ENCODE measurements at places on chromosomes 1 and 21.

DNA sequence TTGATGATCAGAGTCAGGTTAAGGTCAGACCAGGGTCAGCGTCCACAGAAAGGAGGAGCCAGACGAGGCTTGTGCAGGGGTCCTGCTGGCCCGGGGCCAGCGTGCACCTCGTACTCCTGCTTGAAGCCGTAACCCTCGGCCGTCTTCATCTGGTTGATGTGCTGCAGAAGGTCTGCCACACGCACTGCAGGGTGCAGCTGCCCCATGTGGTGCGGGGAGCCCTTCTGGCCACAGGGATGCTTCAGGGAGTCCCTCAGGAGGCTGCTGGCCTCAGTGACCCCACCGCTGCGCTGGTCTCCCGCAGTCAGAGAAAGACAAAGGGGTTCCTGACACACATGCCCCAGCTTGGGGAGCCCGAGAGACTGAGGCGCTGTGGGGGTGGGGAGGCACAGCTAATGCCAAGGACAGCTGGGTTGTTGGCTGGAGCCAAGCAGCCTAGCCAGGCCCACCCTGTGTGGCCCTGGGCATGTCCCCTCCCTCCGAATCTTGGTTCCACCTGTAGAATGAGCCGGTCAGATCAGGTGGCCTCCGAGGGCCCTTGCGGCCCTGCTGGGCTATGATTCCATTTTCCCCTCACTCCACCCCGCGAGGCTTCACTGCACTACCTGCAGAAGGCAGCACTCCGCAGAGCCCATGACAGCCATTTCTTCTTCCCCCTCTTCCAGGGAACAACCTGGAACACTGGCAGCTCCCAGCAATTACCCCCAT is 251.9 kb downstream of the PTPRU start:
- no peak for DNase-seq

DNA sequence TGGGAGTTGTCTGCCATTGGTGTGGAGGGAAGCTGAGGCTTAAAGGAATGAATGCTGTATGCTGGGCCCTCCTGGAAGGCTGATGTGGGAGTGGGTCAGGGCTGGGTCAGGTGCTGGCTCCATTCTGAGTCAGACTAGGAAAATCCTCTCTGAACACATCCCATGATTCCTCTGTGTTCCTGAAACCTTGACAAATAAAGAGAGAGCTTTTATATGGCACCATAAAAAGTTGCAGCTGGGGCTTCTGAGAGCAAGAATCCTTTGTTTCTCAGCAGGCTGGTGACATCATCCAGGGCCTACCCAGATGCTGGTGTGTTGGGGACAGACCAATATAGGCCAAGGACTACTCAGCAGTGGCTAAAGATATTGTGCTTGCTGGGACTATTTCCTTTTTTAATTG is 27.8 kb upstream of the NFASC start:
- DNase-seq = no peak

DNA sequence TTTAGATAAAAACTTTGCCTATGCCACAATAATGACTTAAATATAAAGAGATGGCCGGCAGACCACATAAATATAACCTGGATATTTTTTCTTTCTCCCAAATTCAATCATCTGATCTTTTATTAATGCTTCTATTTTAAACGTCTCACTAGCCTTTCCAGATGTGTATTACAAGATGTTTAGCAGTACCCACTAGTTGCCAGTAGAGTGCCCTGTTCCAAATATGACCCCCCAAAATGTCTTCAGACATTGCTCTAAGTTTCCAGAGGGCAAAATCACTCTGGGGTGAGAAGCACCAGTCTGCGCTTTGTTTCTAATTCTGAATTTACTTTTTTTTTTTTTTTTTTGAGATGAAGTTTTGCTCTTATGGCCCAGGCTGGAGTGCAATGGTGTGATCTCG is 268.1 kb downstream of the GRIK1 start:
- no peak for DNase-seq

DNA sequence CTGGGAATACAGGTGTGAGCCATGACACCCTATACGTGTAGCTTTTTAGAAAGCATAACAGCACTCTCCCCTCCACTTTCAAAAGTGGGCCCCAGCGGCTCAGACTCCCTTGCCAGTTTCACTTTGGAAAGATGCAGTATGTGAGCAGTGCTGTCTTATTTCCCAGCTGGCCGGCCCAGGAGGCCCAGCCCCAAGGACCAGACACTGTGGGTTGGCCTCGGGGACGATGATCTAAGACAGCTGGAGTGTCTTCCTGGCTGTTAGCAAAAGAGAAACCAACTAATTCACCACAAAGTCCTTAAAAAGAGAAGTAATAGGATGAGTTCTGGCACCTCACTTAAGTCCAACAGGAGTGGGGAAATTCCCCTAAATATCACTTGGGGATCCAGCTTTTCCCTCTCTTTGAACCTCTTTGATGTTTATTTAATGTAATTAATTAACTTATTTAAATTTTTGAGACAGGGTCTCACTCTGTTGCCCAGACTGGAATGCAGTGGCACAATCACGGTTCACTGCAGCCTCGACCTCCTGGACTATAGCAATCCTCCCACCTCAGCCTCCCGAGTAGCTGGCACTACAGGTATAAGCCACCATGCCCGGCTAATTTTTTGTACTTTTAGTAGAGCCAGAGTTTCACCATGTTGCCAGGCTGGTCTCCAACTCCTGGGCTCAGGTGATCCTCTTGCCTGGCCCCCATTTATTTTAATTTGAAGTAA is 17.6 kb upstream of the CLIC4 start:
- peak; percentile 89 for DNase-seq

DNA sequence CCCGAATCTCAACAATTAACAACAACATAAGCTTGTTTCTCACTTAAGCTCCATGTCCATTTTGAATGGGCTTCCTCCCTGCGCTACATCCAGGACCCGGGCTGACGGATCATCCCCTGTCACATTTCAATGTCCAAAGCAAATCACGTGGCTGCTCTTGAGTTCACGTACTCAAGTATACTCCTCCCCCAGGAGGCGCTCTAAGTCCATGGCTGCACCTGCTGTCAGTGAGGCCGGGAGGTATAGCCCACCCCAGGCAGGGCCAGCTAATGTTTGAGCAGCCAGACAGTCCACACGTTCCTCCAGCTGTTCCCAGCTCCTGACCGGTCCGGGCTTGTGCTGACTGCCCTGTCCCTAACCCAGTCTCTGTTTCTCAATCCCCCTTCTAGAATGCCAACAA is 220.8 kb downstream of the SLC35F3 start:
- no peak for DNase-seq

DNA sequence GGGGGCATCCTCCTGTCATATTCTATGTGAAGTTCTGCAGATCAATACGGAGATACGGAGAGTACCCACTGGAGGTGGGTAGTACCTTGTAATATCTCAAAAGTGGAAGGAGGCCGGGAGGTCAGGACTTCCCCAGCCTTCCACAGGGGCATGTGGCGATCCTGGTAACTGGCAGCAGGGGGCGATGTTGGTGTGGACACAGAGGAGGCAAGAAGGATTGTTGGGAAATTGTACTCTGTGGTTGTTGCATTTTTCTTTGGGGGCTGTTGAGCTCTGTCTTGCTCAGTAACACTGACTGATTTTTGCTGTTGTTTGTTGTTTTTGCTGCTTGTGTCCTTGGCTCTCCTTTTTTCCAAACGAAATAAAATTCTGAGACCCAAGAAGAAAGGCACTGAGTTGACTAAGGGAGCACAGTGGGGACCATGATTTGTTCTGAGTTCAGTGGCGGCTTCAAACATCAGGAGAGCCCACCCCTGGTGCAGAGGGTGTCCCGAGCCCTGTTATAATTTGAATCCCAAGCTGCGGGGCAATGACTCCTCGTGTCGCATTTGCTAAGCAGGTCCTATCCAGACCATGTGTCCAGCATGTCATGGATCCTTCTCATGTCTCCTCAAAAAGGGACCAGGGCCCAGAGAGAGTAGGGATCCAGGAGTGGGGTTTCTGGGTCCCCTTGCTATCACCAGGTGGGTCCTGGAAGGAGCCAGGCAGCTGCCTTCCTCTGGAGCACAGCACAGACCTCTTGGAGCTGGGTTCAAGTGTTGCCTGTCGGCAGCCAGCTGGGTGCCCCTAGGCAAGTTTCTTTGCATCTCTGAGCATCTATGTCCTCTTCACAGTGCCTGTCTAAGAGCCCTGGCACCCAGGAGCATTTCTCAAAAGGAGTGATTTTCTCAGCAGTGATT is 22.8 kb downstream of the LHX4 start:
- DNase-seq = peak; percentile 44

DNA sequence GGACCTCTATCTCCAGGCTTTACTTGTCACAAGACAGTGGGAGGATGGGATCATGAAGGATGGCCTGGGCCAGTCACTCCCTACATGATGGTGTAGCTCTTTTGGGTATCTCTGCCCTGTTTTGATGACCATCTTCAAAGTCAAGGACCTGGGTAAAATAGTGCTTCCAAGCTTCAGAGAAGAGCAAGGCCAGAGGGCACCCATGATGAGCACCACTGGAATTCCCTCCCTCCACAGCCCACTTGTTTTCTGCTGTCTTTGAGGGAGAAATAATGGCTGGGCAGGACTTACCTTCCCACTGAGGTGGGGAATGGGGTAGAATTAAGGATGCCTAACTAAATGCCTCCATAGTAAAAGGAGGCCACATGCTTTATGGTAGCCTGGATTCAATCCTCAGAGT is 165.7 kb downstream of the DHRS3 start:
- no peak for DNase-seq

DNA sequence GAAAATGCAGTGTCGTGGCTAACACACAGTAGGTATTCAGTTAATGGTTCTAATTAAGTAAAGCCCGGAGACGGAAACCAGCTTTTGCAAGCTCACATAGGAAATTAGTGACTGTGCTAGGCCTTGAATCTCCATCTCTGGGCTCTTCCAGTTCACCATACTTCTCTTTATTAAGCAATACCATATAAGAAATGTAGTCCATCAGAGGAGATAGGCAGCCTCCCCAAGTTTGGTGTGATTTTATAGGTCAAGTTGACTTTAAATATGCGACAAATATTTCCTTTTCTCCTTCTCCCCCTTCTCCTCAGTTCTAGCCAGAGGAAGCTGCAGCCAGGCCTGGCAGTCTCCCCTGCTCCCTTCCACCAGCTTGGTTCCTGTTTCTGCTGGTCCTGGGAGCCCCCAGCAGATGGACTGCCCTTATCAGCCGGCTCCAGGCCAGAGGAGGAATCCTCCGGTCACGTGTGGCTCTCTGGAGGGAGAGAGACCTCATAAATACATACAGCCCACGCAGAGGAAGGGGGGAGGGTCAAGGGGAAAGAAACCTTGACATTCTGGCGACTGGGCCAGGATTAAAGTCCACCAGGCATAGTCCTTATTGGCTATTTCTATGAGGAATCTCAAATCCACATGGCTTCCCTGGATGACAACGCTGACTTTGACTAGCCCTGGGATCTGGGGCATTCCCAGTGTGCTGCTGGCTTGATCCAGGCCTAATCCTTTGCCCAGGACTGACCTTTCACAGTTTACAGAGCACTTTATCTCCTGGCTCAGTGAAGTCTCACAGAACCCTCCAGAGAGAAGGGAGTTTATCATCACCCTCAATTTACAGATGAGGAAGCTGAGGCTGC is 115.1 kb upstream of the JUN start:
- DNase-seq = no peak

DNA sequence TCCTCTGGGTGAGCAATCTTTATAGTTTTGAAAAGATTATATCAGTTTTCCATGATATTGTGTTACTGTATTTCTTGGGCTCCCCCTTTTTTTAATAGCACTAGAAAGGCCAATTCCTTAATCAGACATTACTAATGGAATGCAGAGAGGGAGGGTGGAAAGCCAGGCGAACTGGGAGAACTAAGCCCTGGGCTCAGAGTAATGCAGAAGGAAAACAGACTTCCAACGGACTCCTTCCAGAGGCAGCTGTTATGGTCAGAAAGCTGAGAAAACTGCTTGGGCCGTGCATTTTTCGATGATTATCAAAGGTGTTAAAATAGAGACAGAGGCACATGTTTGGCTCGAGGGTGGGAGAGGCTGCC is 206.3 kb downstream of the FOXD2 start:
- no peak for DNase-seq

DNA sequence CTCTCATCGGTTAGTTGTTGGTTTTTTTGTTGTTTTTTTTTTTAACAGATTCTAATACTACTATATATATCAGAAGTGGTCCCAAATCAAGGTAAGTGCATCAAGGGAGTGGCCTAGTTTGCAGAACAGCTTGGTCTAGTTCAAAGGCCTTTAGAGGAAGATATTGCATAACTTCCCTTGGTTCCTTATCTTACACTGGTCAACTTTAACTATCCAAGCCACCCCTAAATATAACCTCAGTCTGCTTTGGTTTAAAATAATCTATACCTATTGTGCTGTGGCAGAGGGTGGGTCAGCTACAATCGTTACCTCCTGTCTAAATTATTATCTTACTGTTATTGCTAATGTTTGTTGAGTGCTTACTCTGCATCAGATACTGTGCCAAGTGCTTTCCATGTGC is 6.9 kb downstream of the S100A12 start:
- DNase-seq = no peak

DNA sequence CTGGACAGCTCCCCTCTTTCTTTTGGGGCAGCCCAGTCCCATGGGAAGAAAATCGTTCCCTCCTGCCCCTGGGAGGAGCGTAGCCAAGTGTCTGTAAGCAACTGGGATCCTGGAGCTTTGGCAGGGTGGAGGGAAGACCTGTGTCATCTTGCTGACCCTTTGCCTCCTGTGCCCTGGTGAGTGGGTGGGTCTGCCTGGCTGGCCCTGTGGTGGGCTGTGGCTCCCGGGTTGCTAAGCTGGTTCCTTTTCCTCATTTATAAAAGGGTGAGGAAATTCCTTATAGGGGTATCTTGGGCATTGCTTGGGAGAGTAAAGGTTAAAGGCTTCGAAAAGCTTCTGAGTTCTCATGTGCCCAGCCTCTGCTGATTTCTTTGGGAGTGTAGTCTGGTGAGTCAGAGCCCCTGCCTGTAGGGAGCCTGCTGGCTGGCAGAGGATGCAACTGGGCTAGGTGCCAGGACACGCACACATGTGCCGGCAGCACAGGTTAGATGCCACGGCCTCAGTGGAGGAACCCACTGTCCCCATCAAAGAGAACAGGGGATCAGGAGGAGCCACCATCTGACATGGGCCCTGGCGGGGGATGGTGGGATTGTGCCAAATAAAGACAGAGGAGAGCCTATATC is 85.2 kb downstream of the ARHGEF10L start:
- no peak for DNase-seq

GRCh38 chr1:97986041-97987005 is 65.5 kb upstream of the DPYD start:
- DNase-seq = no peak

DNA sequence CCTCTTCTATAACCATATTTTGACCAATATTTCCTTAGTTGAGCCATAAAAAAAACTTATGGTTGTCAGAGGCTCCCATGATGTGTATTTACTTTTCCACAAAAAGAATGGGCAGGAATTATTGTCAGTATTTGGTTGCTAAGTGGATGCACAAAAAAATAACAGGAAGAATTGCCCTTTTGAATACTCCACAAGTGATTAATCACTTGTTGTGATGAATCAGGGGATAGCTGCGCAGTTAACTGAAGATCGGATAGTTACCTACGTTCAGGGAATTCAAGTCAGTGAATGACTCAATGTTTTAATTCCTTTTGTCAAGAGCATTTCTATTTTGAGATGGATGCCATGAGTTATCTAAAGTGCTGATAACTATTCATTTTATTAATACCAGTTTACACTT is 785.2 kb upstream of the B3GALT2 start:
- DNase-seq = no peak

GRCh38 chr1:214438530-214438929 is 112.9 kb downstream of the PTPN14 start:
- no peak for DNase-seq

- DNase-seq = no peak
Observed at GRCh38 chr1:93658188-93658587, 23.4 kb downstream of the BCAR3 start.
